T-cell (primary cell): ENCODE measurements at places on chromosomes 7 and 10.

- no peak for DNase-seq
- peaks cover 84% of the 10 kb centered on the region for H3K4me1 ChIP-seq
- peak overlapping the region; percentile 76 for H3K27ac ChIP-seq
Measured at GRCh38 chr7:43625980-43626379, 43.1 kb downstream of the STK17A start.

- H3K27me3 ChIP-seq: peaks cover 7% of the 10 kb centered on the region
- no peak for DNase-seq
- H3K27ac ChIP-seq: no peak overlapping the region
- no peaks in the 10 kb centered on the region for H3K36me3 ChIP-seq
- H3K4me3 ChIP-seq: no peak overlapping the region
Measured at GRCh38 chr7:76133164-76133775, 68.4 kb upstream of the SRRM3 start.

- H3K36me3 ChIP-seq: no peaks in the 10 kb centered on the region
- no peak for DNase-seq
- no peaks in the 10 kb centered on the region for H3K27me3 ChIP-seq
- no peak within 1 kb of the TSS for H3K4me3 ChIP-seq
- no peaks in the 10 kb centered on the region for H3K4me1 ChIP-seq
Measured at GRCh38 chr10:88952647-88953111, at the start of gene ACTA2. ACTA2 (minus strand) TSS chr10:88952773; CDS start chr10:88948930, 3,843 bp downstream.

DNA sequence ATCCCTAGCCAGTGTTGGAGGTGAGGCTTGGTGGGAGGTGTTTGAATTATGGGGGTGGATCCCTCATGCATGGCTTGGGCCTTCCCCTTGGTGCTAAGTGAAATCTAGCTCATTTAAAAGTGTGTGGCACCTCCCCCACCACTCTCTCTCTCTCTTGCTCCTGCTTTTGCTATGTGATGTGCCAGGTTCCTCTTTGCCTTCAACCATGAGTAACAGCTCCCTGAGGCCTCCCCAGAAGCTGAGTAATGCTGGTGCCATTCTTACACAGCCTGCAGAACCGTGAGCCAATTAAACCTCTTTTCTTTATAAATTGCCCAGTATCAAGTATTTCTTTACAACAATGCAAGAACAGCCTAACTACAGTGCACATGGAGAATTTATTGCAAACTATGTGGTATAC, 188.8 kb upstream of the POT1 start:
- no peaks in the 10 kb centered on the region for H3K36me3 ChIP-seq
- no peaks in the 10 kb centered on the region for H3K4me1 ChIP-seq
- no peak for DNase-seq
- H3K27ac ChIP-seq: no peak overlapping the region
- H3K4me3 ChIP-seq: no peak overlapping the region
- H3K27me3 ChIP-seq: no peaks in the 10 kb centered on the region

DNA sequence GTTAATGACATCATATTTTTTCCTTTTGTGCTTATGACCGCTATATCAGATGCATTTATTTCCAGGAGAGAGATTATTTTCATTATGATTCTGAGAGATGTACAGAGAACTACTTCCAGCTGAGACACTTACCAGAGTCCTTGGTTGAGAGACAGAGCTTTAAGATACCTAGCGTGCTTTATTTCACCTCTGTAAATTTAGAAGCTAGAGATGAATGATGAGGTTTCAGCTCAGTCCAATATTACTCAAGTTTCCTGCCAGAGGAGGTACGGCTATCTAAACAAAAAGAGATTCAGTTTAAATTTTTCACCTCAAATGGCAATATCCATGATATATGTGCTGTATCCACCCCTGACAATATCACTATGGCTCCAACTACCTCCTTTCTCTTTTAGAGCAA, 182.6 kb upstream of the FAM3C start:
- DNase-seq: no peak
- no peak overlapping the region for H3K4me3 ChIP-seq
- H3K4me1 ChIP-seq: no peaks in the 10 kb centered on the region
- H3K27me3 ChIP-seq: no peaks in the 10 kb centered on the region

- no peaks in the 10 kb centered on the region for H3K27me3 ChIP-seq
- no peak for DNase-seq
- no peaks in the 10 kb centered on the region for H3K4me1 ChIP-seq
- no peak overlapping the region for H3K27ac ChIP-seq
Measured at GRCh38 chr7:110531186-110531585, 559.7 kb upstream of the LRRN3 start.

- DNase-seq: peak; percentile 82
- peak within 1 kb of the TSS; percentile 81 for H3K4me3 ChIP-seq
- H3K27me3 ChIP-seq: no peaks in the 10 kb centered on the region
- peak within 1 kb of the TSS; percentile 89 for H3K27ac ChIP-seq
- peaks cover 62% of the 10 kb centered on the region for H3K36me3 ChIP-seq
Measured at GRCh38 chr7:44978511-44979366, at the start of gene MYO1G. MYO1G (minus strand) TSS chr7:44979015; CDS start chr7:44978961, 54 bp downstream.

DNA sequence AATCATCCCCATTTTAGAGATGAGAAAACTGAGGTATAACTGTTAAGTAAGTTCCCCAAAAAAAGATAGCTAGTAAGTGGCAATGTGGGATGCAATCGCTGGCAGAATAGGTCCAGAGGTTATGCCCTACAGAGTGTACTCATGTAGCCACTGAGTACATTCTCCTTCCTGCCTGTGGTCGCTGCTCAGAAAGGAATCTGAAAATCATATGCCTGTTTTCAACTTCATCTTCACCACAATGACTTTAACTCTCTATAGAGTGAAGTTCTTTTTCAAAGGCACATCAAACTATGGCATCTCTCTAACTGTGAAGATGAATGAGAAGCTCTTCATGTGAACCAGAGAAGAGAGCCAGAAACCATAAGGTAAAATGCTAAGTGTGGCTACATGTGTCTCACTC, 162.2 kb upstream of the SLC25A13 start:
- no peak overlapping the region for H3K27ac ChIP-seq
- DNase-seq: no peak
- no peak overlapping the region for H3K4me3 ChIP-seq
- no peaks in the 10 kb centered on the region for H3K36me3 ChIP-seq

GRCh38 chr7:28483908-28484605, 71.7 kb downstream of the CREB5 start:
- DNase-seq: no peak
- H3K4me1 ChIP-seq: no peaks in the 10 kb centered on the region
- no peaks in the 10 kb centered on the region for H3K27me3 ChIP-seq
- no peak overlapping the region for H3K4me3 ChIP-seq
- no peak overlapping the region for H3K27ac ChIP-seq

- DNase-seq: no peak
- no peak overlapping the region for H3K27ac ChIP-seq
- peaks cover 3% of the 10 kb centered on the region for H3K36me3 ChIP-seq
- H3K4me3 ChIP-seq: no peak overlapping the region
- no peaks in the 10 kb centered on the region for H3K27me3 ChIP-seq
Measured at GRCh38 chr10:58367069-58367468, 18.1 kb upstream of the TFAM start.

DNA sequence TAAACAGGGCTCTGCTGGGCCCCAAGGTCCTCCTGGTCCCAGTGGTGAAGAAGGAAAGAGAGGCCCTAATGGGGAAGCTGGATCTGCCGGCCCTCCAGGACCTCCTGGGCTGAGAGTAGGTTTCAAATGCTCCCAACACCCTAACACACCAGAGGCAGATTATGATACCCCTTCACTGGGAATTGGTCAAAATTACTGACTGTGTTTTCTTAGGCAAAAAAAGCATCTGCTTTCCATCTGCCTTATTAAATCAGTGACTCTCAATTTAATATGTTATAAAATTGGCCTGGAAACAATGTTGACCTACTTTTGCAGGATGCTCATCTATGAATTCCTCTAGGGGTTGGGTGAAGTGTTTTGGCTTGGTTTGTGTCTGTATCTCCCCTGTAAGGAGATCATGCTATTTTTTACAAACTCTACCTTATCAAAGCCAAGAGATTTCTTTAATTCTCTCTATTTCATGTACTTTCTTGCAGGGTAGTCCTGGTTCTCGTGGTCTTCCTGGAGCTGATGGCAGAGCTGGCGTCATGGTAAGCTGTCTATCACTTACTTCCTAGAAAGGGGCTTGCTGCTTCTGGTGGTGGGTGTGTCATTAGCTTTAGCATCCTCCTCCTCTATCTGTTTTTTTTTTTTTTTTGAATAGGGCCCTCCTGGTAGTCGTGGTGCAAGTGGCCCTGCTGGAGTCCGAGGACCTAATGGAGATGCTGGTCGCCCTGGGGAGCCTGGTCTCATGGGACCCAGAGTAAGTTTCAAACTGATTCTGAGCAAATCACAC, 15.9 kb downstream of the COL1A2 start:
- H3K36me3 ChIP-seq: no peaks in the 10 kb centered on the region
- H3K4me3 ChIP-seq: no peak overlapping the region
- DNase-seq: no peak
- H3K27ac ChIP-seq: no peak overlapping the region
- no peaks in the 10 kb centered on the region for H3K4me1 ChIP-seq
- peaks cover 5% of the 10 kb centered on the region for H3K27me3 ChIP-seq

GRCh38 chr7:134105841-134106240, 21.3 kb upstream of the LRGUK start:
- no peak for DNase-seq
- H3K27me3 ChIP-seq: no peaks in the 10 kb centered on the region
- H3K4me1 ChIP-seq: no peaks in the 10 kb centered on the region
- H3K27ac ChIP-seq: no peak overlapping the region
- H3K36me3 ChIP-seq: no peaks in the 10 kb centered on the region

DNA sequence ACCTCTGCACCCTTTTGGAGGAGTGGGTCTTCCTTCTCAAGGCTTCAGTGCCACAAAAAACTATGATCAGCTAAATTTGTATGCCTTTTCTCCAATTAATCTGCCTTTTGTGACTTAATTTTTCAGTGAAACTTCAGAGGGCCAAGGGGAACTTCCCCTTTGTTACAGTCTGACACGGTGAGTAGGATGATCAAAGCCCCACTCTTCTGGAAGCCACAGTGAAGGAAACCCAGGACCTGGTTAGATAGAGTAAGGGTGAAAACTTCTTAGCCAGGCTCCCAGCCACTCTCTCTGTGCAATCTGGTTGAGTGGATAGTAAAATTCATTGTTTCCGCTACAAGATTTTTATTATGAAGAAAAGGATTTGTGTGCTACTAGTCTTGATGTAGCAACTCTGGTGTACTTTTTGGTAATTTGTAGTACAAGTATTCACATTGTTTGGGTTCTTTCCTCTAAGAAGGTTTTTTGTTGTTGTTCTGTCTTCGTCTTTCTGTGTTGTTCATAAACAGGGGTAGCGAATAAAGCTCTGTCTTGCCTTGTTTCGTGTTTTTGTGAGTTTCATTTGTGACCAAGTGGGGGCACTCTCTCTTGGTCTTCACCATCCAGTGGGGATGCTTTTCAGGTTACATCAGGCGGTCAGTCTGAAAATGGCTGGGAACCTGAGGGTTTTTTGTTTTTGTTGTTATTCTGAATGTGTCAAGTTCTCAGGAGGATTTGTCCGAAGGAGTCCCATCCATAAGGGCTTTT, 268.5 kb upstream of the NPSR1 start:
- no peak overlapping the region for H3K4me3 ChIP-seq
- DNase-seq: no peak
- H3K36me3 ChIP-seq: no peaks in the 10 kb centered on the region
- H3K27ac ChIP-seq: no peak overlapping the region
- no peaks in the 10 kb centered on the region for H3K27me3 ChIP-seq
- H3K4me1 ChIP-seq: no peaks in the 10 kb centered on the region

- no peak for DNase-seq
- no peaks in the 10 kb centered on the region for H3K36me3 ChIP-seq
- H3K27me3 ChIP-seq: peaks cover 2% of the 10 kb centered on the region
- no peak overlapping the region for H3K4me3 ChIP-seq
- no peak overlapping the region for H3K27ac ChIP-seq
Measured at GRCh38 chr10:26156019-26156418, 60.6 kb upstream of the GAD2 start.
